ENCODE measurements at places on chromosomes 7 and 10.

DNA sequence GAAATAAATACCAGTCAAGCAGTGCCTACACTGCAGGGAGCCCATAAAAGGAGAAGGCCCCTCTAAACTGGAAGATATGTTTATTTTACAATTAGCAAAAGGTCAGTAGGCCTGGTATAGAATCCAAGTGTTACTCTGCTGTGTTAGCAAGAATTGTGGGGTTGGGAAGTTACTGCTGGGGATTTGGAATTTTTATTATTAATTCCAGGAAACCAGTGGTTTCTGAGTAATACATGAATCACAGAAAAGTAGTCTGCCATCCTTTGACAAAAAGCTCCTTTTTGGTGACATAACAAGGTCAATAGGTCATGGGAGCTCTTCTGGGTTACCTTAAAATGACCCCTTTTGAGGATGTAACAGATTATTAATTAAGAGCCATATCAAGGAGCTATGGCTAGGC lies 67.4 kb downstream of the ZNF92 start:
- DNase-seq = no peak

DNA sequence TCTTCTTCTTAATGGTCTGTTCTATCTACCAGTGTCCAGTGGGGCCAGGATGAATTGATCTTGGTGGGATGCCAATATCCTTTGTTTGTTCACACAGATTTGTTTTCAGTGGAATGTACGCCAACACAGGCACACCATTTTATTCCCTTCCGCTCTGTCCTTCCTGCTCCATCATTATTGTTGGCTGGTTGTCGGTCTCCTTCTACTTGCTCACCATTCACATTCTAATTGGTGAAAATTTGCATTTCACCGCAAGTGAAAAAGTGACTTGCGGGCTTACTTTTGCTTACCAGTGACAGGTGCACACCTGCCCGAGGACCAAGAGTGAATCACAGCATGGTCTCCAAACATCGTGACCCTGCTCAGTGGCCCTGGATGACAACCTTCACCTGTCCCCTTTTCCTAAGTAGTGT lies 148.3 kb downstream of the NOC3L start:
- DNase-seq = no peak

- no peak for DNase-seq
Observed at GRCh38 chr7:148909568-148909967, 25.5 kb upstream of the EZH2 start.

- DNase-seq = no peak
Observed at GRCh38 chr7:104267701-104268368, 60.0 kb upstream of the ORC5 start.

- DNase-seq = no peak
Observed at GRCh38 chr7:51229106-51229537, 87.5 kb downstream of the COBL start.

- DNase-seq = no peak
Observed at GRCh38 chr7:77197141-77197540, 2.5 kb downstream of the FGL2 start.

DNA sequence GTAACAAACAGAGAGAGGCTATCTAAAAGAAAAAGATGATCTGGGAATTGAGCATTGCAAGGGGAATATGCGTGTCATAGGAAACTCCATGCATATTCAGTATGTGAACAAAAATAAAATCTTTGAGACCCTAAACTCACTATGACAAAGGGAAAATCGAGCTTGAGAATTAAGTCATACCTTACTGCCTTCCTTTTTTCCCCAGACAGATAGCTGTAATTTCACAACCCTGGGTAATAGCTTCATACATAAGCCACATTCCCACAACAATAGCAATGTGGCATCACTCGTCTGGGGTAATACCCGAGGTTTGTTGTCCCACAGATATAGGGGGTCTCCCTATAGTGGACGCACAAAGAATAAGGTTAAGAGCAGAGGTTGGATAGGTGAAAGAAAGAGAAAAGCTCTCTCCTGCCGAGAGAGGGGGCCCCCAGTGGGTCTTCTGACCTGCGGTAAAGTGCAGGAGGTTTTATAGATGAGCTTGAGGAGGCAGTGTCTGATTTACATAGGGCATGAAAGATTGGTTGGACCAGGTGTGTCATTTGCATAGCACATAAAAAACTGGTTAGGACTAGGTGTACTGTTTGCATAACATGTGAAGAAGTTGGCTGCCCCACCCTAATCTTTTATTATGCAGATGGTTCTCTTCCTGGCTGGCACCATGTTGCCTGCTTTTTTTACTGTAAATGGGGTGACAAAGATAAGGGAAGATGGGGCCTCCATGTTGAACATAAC lies 11.6 kb downstream of the CYP3A43 start:
- no peak for DNase-seq

DNA sequence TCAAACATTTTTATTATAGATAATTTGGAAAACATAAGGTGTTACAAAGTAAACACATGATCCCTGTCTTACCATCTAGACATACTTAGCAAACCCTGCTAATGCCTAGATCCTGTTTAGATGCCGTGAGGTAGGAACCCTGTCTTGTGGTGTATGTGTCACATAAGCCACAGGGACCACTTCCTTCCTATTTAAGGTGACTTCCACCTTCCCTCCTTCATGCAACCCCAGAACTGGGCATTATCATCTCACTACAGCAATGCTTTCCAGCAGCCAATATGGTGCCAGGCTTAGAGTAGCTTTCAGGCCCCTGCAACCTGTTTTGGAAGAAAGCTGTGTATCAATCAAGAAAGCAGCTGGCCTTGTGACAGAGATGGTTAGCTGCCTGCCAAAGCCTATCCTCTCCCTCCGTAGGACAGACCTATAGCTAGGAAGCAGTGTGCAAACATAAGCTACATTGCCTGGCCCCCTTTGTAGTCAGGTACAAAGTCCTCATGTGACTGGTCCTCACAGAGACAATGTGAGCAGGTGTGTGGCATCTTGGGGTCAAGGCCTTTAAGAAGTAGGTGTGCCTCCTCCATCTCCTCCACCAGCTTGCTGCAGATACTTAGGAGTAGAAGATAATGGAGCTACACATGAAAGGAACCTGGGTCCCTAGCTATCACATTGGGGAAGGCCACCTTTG lies 146.8 kb downstream of the SPAG6 start:
- no peak for DNase-seq

GRCh38 chr10:119942973-119943372 lies 50.4 kb downstream of the SEC23IP start:
- DNase-seq = no peak

DNA sequence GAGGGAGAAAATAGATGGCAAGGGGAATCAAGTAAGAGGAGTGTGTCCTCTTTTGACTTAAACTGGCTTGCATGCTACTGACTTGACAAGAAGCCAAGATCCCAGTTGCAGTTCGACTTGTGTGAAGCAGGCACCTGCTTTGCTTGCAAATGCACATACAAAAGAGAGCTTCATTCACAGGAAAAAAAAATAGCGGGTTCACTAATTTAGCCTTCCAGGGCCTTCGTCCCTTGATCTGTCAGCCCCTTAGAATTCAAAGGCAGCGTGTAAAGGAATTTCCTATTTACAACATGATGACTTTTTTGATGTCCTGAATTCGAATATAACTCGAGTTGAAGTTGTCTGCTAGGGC lies 192.1 kb downstream of the CELF2 start:
- no peak for DNase-seq

DNA sequence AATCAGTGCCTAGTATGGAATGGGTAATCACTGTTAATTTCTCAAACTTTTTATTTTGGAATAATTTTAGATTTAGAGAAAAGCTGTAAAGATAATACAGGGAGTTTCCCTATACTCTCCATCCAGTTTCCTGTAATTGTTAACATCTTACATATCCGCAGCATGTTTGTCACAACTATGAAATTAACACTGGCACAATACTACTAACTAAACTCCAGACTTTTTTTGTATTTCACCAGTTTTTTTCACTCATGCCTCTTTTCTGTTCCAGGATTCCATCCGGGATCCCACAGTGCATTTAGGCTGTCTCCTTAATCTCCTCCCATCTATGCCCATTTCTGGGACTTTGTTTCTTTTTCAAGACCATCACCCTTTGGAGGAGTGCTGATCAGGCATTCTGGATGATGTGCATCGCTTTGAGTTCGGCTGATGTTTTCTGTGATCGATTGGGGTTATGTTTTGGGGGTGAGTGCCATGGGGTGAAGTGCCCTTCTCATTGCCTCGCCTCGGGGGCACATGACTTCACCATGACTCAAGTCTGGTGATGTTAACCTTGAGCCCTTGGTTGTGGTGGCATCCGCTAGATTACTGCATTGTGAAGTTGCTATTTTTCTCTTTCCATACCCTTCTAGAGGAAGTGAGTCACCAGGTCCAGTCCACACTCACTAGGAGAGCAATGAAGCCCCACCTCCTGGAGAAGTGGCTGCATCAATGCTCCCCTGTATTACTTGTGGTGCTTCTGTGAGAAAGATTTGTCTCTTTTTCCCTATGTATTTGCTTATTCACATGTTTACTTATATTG lies 43.9 kb upstream of the GRB10 start:
- no peak for DNase-seq

- DNase-seq = no peak
Observed at GRCh38 chr10:77539147-77539935, 98.3 kb downstream of the KCNMA1 start.

- DNase-seq = no peak
Observed at GRCh38 chr10:129780198-129780597, 183.9 kb downstream of the EBF3 start.

- DNase-seq = no peak
Observed at GRCh38 chr10:535051-535450, 154.4 kb downstream of the DIP2C start.

DNA sequence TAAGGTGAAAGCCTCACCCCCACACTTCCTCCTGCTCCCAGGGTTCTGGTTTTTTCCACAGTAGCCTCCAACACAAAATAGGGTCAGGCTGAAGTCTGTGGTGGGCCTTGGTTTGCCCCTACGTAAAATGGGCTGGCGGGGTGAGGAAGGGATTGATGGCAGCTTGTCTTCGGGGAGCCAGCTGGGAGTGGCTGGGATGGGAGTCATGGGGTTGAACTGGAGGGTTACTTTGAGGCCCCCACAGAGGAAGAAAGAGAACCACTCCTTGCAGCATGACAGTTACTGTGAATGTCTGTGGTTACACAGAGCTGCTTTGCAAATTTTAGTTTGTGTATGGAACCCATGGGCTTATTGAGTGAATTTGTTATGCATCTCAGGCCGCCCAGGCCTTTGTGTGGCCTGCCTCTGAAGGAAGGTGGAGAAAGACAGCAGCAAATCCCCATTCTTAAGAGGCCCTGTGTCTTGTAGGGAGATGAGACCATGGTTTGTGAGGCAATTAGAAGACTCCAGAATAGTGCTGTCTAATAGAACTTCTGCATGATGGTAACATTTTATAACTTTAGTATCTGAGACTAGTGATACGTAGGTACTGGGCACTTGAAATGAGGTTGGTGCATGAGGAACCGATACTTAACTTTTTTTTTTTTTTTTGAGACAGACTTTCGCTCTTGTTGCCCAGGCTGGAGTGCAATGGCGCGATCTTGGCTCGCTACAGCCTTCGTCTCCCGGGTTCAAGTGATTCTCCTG lies 8.1 kb downstream of the TRIM8 start:
- no peak for DNase-seq

GRCh38 chr7:127819975-127820731 lies 168.2 kb downstream of the SND1 start:
- DNase-seq = no peak

DNA sequence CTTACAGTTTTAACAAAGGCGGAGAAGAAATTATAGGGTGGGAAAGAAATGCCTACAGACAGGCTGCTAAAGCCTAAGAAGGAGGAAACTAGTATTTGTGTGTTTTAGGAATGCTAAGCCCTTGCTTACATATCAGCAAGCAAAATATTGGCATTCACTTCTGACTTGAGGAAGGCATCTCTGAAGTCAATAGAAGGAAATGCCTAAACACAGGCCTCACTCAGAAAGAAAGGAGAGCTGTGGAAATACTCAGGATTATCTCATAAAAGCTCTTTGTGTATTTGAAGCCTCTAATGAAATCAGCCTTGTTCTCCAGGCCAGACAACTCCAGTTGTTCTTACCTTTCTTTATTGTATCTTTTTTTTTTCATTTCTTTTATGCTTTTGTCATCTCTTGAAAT lies 158.0 kb downstream of the AUTS2 start:
- no peak for DNase-seq

GRCh38 chr7:80127412-80128160 lies 7.0 kb upstream of the GNAI1 start:
- DNase-seq = no peak

GRCh38 chr10:59692113-59692512 lies 17.5 kb downstream of the SLC16A9 start:
- DNase-seq = no peak

GRCh38 chr10:106515206-106515790 lies 649.2 kb downstream of the SORCS1 start:
- no peak for DNase-seq

DNA sequence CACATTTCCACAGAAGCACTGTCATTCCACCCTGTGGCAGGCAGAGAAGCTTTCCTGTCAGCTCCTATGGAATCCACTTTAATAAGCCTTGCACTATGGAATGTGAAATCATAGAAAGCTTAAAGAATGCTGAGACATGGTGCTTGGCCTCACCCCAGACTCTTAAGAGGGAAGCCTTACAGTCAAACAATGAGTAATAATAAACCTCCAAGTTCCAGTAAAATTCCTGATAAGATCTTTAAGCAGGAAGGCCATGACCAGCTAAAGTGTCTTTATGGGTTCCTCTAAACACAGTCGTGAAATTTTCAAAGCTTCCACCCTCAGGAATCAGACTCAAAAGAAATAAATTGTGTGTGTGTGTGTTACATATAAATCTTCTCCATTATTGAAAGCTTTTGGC lies 11.9 kb upstream of the TEX36 start:
- DNase-seq = no peak

DNA sequence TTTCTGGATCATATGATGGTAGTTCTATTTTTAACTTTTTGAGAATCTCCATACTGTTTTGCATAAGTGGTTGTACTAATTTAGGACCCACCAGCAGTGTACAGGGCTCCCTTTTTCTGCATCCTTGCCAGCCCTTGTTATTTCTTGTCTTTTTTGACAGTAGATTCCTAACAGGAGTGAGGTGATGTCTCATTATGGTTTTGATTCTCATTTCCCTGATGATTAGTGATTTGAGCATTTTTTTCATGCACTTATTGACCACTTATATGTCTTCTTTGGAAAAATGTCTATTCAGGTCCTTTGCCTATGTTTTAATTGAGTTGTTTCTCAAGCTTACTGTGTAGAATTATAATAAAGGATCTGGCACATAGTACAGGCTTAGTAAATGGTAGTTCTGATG lies 238.8 kb upstream of the BMPER start:
- no peak for DNase-seq

- no peak for DNase-seq
Observed at GRCh38 chr7:140447841-140448240, 31.5 kb downstream of the MKRN1 start.

GRCh38 chr10:54434782-54435181 lies 366.2 kb downstream of the PCDH15 start:
- DNase-seq = no peak

All from stimulated activated CD8-positive, alpha-beta memory T cell treated with anti-CD3 and anti-CD28 coated beads, Interleukin-2, amount 100 ng/mL, for 1 hour (primary cell).